ENCODE measurements at places on chromosomes 1 and 21. TPM values are rescaled to one million over a fixed set of nuclear protein-coding genes. Genes with fewer than 3 reads are reported as not detected.

The SPATA45 gene
- not detected for total RNA-seq

The PADI3 gene
- under 0.01 TPM for total RNA-seq

The SPRR1A gene
- not detected for total RNA-seq

The FAM110D gene
- total RNA-seq = not detected

The SNRNP40 gene
- 67.8 TPM for total RNA-seq

The CD5L gene
- not detected for total RNA-seq

The CD244 gene
- not detected for total RNA-seq

The OLIG2 gene
- total RNA-seq = not detected

The SMPDL3B gene
- total RNA-seq = not detected

The CD53 gene
- not detected for total RNA-seq

The TSSK3 gene
- total RNA-seq = 0.57 TPM

The TTLL7 gene
- total RNA-seq = 15.9 TPM

The DYNLT5 gene
- total RNA-seq = not detected

The PRDM2 gene
- total RNA-seq = 15.5 TPM

The SYT2 gene
- not detected for total RNA-seq

The CA6 gene
- total RNA-seq = not detected

The GPR137B gene
- total RNA-seq = 19.5 TPM

The RGS5 gene
- 2.2 TPM for total RNA-seq

The CFAP141 gene
- not detected for total RNA-seq

The TDRD10 gene
- total RNA-seq = not detected

The ITLN2 gene
- total RNA-seq = not detected

The OVAAL gene
- total RNA-seq = not detected

The SPRR2B gene
- total RNA-seq = not detected

The TMOD4 gene
- not detected for total RNA-seq

The SYT11 gene
- total RNA-seq = 29.3 TPM

The KANK4 gene
- not detected for total RNA-seq

The SYPL2 gene
- 0.44 TPM for total RNA-seq

The SLC44A5 gene
- total RNA-seq = under 0.01 TPM

The RFX5 gene
- 34.2 TPM for total RNA-seq

The ETV3L gene
- total RNA-seq = not detected

All from placental pericyte (primary cell).